CD4-positive, alpha-beta T cell treated with Interleukin-15 for 4 hours (primary cell): ENCODE measurements at places on chromosomes 6 and 20.

DNA sequence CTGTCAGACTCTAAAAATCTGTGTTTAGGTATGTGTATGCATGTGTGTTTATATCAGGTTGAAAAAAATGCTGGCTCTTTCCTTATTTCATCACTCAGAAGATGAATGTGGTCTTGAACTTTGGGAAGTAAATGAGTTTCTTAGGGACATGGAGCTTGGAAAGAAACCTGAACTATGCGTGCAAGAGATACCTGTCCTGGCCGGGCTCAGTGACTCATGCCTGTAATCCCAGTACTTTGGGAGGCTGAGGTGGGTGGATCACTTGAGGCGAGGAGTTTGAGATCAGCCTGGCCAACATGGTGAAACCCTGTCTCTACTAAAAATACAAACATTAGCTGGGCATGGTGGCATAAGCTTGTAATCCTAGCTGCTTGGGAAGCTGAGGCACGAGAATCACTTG lies 4.4 kb upstream of the GLP1R start:
- no peak for DNase-seq

GRCh38 chr6:145069966-145070365 lies 665.4 kb downstream of the EPM2A start:
- no peak for DNase-seq

DNA sequence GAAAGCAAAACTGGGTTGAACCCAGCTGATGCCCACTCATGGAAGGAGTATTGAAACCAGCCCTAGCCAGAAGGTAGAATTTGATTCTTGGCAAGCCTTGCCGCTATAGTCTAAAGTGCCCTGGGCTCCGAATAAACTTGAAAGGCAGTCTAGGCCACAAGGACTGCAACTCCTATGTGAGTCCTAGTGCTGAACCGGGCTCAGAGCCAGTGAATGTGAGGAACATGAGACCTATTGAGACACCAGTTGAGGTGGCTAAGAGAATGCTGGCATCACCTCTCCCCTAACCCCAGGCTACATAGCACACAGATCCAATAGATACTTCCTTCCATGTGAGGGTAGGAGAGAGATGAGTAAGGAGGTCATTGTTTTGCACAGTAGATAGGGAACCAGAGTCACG lies 3.5 kb upstream of the DEFB110 start:
- DNase-seq: no peak

- peak; percentile 49 for DNase-seq
Measured at GRCh38 chr20:62030834-62031434, 34.7 kb downstream of the TAF4 start.

DNA sequence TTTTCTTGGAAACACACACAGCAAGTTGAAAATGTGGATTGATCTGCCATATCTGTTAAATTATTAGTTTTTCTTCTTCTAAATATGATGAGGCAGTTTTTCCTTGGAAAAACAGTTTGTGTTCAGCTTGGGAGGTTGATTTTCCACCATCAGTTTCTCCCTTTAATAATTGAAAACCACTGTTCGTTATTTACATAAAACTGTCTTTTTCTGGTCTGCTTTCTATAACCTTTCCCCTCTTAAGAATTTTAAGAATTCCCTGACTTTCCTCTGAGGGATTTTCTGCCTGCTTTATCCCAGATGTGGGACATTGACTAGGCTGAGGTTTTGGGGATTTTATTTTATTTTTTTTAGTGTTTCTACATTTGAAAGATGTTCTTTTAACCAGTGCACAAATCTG lies 27.2 kb downstream of the DSE start:
- DNase-seq: no peak

DNA sequence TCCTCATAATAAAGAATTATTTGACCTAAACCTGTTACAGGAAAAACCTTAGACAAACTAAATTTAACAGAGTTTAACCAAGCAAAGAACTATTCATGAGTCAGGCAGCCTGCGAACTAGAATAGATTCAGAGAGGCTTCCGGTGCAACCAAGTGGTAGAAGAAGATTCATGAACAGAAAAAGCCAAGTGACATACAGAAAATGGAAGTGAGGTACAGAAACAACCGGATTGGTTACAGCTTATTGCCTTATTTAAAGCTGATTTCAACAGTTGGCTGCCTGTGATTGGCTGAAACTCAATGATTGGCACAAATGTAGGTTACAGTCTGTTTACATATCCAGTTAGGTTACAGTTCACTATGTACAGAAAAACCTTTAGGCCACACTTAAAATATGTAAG lies 10.1 kb downstream of the PPP1R3G start:
- no peak for DNase-seq

DNA sequence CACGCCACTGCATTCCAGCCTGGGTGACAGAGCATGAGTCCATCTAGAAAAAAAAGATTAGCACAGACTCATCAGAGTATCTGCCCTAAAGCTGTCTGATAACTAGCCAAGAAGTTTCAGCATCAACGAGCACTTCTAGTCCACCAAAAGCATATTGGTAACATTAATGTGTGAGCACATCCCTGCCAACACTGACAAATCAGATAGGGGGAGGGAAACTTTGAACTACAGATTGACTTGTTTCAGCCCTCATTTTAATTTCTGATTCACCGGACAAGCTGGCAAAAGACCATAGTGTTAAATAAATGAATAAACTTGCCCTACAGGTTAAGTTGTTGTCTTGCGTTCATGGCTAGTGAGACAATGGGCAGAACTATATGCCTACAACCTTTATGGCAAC lies 7.7 kb upstream of the SEC63 start:
- no peak for DNase-seq

DNA sequence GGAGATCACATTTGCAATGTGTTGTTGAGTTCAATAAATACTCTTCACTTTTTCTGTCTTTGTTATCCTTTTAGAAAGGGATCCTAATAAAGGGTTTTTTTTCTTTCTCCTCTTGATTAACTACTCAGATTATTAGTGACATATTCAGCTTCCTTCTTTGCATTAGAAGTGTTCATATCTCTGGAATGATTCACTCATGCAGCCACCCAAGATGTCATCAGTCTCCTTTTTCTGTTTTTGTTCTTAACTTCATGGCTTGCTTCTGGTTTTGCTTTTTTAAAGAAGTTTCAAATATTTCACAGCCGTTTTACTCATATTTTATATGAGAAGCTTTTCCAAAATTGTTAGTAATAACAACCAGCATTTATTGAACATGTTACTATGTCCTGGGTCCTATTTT lies 187.6 kb downstream of the TMEM242 start:
- DNase-seq: no peak

- DNase-seq: no peak
Measured at GRCh38 chr6:132234356-132234755, 166.9 kb downstream of the MOXD1 start.

DNA sequence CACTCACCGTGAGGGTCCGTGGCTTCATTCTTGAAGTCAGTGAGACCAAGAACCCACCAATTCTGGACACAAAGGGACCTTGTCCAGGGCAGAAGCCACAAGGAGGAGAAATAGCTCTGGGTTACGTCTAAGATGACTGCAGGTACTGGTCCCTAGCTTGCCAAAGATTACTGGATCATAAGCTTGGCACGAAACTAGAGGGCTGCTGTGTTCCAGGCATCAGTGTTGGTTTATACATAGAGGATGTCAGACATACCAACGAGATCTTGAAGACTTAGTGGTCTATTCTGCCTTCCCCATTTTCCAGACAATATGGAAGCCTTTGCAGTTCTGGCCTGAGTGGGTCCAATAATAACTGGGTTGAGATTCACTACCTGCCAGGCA lies 175.7 kb downstream of the TBX18 start:
- DNase-seq: no peak

DNA sequence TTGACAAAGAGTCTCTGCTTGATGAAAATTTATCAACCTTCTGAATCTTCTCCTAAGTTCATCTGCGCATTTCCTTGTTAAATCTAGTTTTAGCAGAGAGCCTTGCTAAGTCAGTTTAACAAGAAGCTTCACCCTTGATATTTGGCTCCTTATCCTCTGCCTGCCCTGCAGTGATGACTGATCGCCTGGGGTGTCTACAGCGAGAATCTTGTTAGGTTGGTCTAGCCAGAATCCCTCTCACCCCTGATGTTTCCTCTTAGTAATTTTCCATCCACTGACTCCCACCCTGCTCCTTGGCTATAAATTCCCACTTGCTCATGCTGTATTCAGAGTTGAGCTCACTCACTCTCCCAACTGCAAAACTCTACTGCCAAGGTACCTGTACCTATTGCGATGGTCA lies 114.1 kb downstream of the TENT5A start:
- no peak for DNase-seq

DNA sequence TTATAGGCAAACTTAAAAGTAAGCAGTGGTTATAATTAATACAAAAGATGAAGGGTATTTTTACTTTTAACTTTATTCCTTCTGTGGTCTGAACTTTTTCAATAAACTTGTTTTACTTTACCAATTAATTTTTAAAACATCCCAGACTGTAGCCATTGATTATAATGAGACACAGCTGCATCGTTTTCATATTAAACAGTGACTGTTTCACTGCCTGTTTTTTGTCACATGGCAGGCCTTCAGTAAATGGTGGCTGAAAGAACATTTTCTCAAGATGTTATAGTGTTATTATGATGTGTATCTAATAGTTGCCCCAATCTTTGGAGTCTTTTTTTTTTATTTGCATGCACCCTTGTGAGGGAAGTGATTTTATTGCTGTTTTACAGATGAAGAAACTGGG lies 95.1 kb downstream of the PLCB4 start:
- DNase-seq: no peak

DNA sequence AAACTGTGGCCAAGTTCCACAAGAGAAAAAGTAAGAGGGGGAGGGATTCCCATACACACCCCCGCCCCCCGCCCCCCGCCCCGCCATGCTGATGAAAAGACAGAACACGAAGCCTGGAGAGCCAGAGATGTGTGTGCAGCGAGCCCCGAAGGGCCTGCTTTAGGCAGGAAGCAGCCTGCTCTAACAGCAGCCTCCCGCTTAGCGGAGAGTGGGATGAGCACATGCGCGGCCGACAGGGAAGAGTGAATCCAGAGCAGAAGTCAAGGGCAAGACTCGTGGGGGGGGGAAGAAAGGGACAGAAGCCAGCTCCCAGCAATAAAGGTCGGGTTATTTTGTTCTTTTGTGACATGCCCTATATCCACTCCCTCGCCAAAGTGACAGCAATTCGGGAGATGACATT lies 67.2 kb upstream of the PTGIS start:
- no peak for DNase-seq

DNA sequence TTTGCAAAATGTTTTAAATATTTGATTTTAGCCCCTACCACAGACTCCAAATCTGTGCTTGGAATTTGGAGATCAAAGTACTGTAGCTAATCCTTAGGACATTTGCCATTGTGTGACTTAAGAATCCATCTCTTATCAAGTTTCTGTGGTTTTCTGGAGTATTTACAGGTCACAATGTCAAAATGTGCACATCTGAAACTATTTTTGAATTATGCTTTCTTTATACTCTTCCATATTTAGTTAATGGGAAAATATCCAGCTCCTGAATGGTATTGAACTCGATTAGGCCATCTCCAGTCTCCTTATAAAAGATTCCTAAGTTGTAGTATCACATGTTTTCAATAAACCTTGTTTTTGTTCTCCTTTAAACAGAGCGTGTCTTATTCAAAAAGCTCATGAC lies 162.5 kb downstream of the KHDC1L start:
- no peak for DNase-seq

GRCh38 chr20:64146301-64146935 lies 17.8 kb upstream of the MYT1 start:
- no peak for DNase-seq

GRCh38 chr6:105882121-105882803 lies 203.9 kb upstream of the PRDM1 start:
- no peak for DNase-seq

- no peak for DNase-seq
Measured at GRCh38 chr6:70099732-70100131, 203.2 kb downstream of the COL9A1 start.

DNA sequence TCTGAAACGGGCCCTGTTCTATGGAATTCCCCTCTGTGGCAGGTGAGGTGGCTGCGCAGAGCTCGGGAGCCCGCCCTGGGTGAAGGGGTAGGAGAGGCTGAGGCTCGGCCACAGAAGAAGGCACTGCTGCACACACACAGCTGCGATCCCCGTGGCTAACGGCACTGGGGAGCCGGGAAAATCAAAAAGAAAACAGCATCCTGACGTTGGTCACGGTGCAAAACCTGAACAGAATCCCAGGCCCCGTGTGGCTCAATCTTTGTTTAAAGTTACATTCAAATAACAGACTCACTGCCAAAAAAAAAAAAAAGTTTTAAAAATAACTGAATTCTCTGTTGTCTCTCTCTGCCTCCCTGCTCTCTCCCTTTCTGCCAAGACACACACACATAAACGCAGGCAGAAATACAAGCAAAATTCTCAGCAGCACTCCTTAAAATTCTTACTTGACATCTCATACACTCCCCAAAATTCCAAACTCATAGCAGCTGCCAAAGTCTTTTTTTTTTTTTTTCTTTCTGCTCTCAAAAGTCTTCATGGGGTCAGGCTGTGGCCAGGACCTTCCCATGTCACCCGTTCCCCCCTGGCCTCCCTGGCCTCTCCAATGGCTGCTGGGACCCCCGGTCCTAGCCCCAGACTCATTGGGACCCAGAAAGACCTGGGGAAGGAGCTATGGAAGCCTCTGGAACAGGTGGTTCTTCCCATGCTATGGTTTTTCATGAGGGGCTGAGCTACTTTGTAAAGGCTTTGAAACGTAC lies 248.8 kb downstream of the TTLL2 start:
- DNase-seq: no peak

- DNase-seq: no peak
Measured at GRCh38 chr20:57888591-57888990, 178.8 kb upstream of the PMEPA1 start.

DNA sequence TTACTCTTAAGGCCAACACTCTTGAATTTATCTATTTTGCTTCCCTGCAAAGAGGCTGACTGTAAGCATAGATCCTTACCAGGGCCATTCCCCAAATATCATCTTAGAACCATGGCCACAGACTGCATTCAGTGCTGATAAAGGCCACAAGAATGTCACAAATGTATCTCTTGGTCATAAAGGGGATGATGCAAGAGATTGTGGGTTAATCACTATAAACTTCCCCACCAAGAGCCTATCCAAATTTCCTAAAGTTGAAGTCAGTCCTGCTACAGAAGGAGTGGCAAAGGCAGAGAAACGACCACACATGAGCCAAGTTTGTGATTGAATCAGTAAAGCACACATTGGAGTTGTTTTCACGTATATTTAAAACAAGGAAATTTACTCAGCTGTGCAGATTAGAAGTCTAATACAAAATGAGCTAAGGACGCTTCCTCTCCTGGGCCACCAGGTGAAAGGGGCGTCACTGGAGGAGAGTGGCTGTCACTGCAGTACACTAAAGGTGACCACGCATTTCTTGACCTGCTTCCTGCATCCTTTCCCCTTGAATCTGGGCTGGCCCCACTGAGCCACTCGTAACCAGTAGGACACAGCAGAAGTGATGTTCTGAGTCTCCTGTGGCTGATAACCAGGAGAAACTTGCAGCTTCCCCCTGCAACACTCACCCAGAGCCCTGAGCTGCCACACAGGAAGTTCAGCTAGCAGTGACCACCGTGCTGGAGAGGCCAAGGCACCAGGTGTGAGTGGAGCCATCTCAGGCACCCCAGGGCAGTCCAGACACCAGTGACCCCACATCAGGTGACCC lies 181.9 kb downstream of the SYNDIG1 start:
- no peak for DNase-seq
